NCI-H446 (cell line): ENCODE measurements at places on chromosomes 1 and 21.
A peak's percentile ranks its signal among the peaks of the same experiment; 100 is the strongest.

- no peak for DNase-seq
Measured at GRCh38 chr1:74713849-74714248, 19.0 kb downstream of the CRYZ start.

DNA sequence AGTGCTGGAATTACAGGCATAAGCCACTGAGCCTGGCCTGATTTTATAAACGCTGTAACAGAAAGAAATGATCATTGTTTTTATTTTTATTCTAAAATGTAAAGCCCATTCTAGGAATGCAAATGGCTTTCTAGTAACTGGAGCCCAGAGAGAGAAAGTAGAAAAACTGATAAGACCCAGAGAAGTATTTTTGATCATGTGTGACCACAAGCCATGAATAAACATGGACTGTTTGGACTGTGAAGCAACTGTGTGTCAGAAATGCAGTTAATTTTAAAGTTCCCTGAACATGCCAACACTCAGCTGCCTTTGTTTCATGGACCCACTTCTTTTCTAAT lies 39.7 kb downstream of the EIF2B3 start:
- DNase-seq: no peak

GRCh38 chr1:214003233-214003632 lies 15.5 kb downstream of the PROX1 start:
- DNase-seq: peak; percentile 92

GRCh38 chr21:44771896-44772525 lies 29.6 kb downstream of the UBE2G2 start:
- no peak for DNase-seq

GRCh38 chr1:43396059-43396458 lies 6.4 kb downstream of the SZT2 start:
- no peak for DNase-seq

- no peak for DNase-seq
Measured at GRCh38 chr1:24317081-24317480, 2.1 kb upstream of the GRHL3 start.

DNA sequence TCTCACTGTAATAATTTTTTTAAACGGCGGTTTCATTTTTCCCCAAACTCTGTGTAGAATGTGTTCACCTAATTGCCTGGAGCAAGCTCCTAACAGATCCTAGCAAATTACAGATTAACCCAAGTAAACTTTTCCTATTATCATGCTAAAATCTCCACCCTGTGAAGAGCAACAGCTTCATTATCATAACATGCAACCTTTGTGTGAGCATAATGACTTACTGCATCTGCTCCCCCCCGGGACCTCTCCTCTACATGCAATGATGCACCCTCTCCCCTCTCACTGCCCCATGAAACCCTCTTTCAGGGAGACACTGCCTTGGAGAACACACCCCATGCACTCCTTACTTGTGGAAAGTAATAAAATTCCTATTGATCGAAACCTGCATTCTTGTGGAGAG lies 717.0 kb upstream of the TMPRSS15 start:
- no peak for DNase-seq

DNA sequence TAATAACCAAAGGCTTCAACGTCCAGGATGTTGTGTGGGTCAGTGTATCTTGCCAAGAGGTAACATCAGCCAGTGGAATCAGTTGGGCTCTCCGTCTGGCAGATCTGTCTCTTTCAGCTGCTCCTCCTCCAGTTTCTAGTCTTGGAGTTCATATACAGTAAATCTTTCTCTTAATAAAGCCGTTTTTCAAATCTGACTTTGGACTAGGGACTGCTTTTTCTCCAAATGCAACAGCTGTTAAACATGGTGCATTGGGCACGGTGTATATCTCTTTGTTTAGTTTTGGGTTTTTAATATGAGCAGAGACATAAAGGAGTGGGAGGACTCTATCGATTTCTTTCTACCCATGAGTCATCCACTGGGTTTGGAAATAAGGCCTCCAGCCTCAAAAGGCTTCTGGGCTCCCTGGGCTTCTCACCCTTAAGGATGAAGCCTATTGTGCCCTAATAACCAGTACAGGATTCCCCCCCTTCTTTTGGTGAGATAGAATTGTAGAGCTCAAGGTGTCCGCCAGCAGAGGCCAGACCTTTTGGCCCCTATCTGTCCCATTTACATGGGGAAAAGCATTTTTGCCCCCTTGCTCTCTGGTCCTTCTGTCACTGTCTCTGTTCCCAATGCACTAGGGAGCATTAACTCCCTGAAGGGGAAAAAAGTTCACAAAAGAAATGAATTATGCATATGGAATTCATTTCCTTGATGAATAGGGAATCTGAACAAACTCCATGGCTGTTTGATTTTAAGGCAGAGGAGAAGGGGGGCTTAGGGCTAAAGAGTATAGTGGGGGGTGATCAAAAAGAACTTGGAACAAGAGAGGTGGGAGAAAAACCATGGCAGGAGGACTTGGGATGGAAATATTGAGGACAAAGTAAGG lies 86.0 kb downstream of the PBX1 start:
- DNase-seq: peak; percentile 97

DNA sequence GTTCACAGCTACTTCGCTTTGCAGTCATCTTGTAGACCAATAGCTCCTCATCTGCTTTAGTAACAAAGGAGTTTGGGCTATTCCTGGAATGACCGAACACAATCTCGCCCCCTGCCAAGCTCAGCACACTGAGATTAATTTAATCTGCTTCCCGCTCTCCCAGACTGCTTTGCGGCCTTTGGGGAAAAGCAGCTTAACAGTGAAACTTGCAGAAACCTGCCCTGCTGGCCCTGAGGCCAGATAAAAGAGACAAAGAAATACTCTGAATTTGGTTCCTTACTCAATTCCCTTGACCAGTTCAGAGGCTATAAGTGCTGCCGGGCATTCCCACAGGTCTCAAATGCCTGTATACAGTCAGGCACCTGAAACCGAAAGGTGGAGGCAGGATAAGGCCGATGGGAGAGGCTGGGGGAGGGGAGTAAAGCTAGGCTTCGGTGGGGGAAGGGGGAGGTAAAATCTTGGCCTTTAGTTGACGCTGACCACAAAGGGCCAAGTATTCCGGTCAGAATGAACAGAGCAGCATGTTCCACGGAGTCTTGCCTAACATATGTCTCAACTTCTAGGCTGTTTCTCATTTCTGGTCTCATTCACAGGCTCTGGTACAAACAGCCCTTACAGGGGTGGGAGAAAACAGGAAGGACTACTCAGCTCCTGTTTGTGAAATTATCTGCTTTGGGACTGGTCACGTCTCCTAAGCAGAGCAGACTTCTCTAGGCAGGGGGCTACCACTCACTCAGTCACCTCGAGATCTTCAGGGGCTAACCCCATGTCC lies 17.7 kb upstream of the A3GALT2 start:
- no peak for DNase-seq
